ENCODE measurements at places on chromosomes 2 and 18.

DNA sequence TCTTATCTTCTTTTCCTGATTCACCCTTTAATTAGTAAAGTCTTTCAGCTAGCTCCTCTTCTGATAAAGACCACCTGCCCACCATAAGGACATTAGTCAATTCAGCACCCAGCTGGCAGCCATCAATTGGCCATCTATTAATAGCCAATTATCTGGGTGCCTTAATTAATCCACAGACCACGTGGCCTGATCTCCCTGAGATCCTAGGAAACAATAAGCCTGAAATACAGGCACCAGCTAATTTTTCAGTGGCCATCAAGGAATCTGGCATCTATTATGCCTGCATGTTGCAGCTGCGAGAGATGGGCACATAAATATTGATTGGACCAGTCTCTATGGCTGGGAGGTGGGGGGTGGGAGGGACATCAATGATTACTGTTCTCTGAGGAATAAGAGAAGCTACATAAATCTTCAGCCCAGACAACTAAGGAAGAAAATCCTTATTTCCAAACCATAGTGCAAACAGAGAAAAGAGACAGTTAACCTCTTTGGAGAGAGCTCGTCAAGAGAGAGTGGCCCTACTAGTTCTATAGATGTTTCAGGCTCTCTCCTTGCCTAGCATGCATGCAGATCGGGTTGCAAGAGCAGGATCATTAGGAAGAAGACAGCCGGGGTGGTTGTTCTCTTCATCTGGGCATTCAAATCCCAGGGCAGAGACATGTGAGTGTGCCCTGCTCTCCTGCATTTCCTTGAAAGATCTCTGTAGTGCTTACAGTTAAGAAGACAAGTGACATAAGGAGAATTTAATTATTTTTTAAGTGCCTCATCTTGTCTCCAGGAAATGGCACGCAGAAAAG lies 8.7 kb downstream of the GALNT14 start:
- peak; percentile 22 for DNase-seq

- no peak for DNase-seq
Observed at GRCh38 chr2:181140414-181140813, 160.0 kb downstream of the UBE2E3 start.

DNA sequence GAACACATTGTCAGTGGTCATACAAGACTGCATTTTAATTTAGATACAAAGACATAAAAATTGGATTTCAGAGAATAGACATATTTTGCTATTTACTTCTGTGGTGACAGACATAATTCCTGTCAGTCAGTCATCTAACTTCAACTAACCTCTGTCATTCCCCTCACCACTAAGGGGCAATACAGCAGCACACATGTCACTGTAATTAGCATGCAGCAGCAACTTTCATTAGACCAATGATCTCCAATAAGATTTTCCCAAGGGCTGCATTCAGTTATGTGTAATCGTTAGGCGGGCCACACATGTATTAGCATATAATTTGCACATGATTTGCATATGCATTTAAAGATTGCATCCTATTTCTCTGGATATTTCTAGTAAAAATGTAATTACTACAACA lies 624.5 kb downstream of the NR4A2 start:
- no peak for DNase-seq

DNA sequence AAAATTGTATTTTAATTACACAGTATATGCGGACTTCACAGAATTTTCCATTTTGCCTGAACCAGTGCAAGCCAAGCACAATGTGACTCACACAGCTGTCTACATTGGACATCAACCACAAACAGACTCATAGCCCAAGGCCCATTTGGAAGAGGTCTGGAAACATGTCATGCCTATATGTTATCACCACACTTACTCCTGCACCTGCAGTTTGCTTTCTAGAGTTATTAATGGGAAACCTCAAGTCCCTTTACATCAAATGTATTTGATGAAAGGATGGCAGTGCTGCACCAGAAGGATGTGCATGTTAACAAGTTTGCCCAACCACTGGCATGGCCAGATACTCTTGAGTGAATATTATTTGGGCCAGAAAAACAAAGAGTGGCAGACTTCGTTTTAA lies 548.9 kb upstream of the CDH2 start:
- DNase-seq = no peak

- DNase-seq = no peak
Observed at GRCh38 chr2:152406119-152406835, 71.3 kb downstream of the FMNL2 start.

GRCh38 chr2:159505196-159505595 lies 111.2 kb downstream of the BAZ2B start:
- DNase-seq = no peak

GRCh38 chr2:45637440-45637839 lies 14.0 kb upstream of the PRKCE start:
- DNase-seq = no peak

DNA sequence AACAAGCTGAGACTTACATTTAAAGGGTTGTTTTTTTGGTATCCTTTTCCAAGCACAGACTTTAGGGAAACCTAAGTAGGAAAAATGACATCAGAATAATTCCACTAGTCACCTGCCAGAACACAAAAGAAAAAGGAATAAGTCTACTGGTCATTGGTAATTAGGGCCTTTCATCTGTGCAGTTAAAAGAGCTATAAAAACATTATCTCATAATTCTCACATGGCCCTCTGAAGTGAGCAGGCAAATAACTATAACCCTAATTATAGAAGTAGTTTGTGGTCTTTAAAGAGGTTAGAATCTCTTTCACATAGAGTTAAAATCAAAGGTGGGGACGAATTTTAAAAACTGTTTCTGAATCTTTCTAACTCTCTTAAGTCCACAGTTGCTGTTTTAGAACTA lies 111.1 kb upstream of the B3GNT2 start:
- DNase-seq = no peak

GRCh38 chr2:26584656-26585055 lies 56.5 kb downstream of the CIB4 start:
- no peak for DNase-seq

DNA sequence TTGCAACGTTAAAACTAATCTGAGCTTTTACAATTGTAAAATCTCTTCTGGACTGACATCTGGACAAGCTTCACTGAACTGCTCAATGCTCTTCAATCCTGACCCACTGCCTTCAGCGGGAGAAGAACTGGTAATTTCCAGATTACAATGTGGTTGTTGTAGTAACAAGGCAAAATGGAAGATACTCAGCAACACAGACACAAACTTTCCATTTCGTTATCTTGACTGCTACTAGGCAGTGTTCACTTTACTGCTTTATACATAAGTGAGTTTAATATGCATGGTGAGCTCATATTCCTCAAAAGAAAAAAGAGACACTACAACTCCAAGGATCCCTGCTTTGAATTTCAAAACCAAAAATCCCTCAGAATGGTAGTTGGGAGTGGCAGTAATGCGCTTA lies 51.9 kb downstream of the GRB14 start:
- no peak for DNase-seq

GRCh38 chr18:27825689-27826088 lies 351.2 kb downstream of the CDH2 start:
- DNase-seq = no peak

GRCh38 chr2:138291805-138292204 lies 209.8 kb upstream of the SPOPL start:
- no peak for DNase-seq
